NCI-H446 treated with DMSO at 0.1 percent for 48 hours (cell line): ENCODE measurements at places on chromosomes 7 and 10.
A peak's percentile ranks its signal among the peaks of the same experiment; 100 is the strongest.

DNA sequence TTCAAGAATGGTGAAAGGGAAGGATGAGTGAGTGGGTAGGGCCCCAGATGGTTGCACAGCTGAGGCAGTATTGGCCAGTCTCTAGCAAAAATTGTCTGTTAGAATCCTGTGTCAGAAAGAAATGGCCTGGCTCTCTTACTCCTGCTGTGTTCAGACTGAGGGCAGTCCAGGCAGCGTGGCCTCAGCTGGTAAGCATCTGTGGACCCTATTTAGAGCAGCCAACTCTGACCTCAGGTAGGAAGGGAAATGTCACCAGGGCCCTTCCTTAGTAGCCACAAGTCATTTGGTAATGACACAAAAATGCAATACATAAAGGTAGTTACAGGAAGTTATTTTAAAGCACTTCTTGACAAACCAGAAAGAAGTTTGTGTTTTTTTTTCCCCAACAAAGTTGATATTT, 1194.7 kb downstream of the CNTNAP2 start:
- no peak for DNase-seq

- DNase-seq: no peak
Measured at GRCh38 chr7:158536871-158537515, 50.6 kb downstream of the PTPRN2 start.

- peak; percentile 74 for DNase-seq
Measured at GRCh38 chr10:110918269-110918642, 724 bp downstream of the BBIP1 start.

DNA sequence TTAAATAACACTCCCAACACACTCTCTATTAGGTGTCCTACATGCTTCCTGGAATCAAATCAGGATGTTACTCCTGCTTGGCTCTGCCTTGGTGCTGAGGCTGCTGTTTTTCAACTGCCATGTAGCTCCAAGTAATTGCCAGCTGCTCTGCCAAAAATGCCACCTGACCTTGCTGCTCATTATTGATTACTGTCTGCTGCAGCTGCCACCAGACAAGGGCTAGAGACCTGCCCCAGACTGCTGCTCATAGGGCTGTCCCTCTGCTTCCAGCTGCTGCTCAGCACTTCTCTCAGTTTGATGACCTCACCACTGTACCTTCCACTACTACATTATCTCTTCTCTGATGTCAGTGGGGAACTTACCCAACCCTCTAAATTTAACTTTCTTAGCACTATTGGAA, 102.5 kb downstream of the PCLO start:
- peak; percentile 72 for DNase-seq

DNA sequence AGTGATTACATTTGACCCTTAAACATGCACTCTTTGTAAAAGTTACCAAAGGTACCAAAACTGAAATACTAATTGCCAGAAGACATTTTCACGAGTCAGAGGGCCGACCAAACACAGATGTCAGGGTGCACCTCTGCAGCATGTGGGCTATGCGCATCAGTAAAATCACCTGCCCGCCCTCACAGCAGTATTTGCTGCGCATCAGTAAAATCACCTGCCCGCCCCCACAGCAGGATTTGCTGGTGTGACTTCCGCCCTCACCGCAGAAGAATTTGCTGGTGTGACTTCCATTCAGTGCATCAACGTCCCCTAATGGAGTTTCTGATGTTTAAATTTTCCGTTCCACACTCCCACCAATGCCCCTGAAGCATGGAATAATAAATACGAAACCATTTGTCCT, 202.9 kb downstream of the PTPRN2 start:
- no peak for DNase-seq

DNA sequence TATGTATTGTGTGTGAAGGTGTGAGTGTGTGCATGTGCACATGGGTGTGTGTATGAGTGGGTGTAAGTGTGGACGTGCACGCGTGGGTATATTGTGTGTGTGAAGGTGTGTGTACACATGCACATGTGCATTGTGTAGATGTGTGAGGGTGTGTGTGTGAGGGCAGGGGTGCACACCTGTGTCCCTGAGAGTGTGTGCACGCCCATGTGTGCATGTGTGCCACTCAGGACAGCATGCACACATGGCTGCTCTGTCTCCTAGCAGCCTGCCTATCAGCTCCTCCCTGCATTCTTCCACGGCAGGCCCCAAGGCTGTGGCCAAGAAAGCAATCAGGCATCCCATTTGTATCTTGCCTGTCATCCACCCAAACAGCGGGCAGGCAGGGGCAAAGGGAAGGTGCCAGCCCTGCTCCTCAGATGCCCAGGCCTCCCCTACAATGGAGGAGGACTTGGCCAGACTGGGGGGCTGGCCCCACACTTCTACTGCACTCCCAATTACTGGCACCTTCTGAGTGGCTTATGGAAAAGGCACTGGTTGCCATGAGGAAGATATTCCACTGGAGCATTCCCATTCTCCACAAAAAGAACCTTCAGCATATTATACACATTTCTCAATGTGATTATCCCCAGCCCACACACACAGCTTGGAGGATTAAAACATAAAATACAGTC, 380.4 kb upstream of the ZMIZ1 start:
- peak; percentile 51 for DNase-seq

- DNase-seq: no peak
Measured at GRCh38 chr10:96638120-96638519, 51.3 kb upstream of the TM9SF3 start.

GRCh38 chr10:109418795-109419194, 504.5 kb downstream of the XPNPEP1 start:
- DNase-seq: no peak

DNA sequence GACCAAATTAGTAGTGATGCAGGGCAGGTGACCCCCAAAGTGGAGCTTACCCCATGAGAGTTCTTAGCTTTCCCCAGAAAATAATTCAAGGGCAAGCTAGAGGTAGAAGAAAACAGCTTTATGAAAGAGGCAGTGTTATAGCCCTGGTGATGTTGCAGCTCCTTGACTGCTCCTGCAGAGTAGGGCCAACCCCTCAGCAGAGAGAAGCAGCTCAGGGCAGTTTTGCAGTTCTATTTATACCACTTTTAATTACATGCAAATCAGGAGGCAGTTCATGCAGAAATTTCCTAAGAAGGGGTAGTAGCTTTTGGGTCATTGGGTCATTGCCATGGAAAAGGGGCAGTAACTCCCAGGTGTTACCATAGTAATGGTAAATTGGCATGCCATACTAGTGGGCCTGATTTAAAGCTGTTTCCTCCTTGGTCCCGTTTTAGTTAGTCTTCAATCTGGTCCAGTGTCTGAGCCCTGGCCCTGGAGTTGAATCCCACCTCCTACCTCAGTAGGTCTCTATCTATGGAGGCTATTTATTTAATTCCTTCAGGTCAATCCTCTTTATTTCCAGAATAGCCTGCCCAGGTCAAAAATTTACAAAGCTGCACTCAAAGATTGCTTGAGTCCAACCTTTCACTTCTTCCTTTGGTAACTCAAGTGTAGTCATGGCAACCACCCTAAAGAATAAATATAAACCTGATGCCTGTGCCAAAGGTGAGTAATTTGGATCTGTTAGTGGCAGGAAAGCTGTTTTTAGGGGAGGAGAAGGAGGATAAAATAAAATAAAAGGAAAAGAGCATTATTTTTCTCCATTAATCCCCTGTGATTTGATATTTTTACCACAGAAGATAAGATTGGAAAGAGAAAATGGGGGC, 29.5 kb downstream of the PLXDC2 start:
- DNase-seq: peak; percentile 13

DNA sequence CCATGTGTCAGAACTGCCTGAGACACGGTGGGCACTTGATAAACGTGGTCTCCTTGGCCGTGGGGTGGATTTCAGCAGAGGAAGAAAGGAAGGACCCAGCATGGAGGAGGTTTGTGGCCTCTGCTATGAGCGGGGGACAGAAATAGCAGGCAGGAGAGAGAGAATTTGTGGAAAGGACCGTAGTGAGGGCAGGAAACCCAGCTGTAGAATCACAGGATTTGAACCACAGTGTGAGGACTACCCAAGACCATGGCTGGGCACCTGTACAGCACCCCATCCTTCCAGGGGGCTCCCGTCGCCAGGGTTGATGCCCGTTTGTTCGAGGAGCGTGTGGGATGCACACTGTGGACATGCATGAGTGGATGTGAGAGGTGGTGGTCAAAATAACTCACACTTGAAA, 183.4 kb downstream of the PTPN20 start:
- DNase-seq: no peak

DNA sequence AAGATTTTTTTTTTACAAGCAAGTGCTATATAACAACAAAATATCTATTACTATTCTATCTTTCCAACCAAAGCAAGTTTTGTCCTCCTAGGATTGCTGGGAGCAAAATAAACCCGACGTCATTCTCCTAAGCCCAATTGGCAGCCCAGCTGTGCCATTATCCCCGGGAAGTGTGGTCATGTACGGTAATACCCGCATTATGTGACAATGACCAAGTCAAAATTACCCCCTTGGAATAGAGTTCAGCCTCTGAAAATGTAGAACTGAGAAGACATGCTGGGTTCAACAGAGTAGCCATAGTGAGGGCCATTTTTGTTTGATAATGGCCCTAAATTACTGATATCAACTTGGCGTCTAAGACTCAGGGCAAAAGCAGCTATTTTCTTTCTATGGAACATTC, 215.5 kb downstream of the LRRTM3 start:
- no peak for DNase-seq

- no peak for DNase-seq
Measured at GRCh38 chr7:82114237-82114636, 329.3 kb downstream of the CACNA2D1 start.

DNA sequence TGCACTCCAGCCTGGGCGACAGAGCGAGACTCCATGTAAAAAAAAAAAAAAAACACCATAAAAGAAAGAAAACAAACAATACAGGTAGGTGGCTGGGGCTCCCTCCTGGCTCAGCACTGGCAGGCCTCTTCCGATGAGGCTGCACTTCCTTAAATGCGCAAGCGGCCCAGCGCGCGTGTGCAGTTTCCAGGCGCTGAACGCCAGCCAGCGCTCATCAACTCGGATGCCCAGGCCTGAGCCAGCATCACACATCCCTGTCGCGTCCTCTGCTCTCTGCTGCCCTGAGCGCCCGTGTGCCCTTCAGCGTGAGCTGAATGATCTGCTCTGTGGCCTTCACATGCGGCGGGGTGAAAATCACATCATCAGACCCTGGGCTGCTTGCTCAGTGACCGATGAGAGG, 31.8 kb downstream of the NUDT1 start:
- DNase-seq: no peak

DNA sequence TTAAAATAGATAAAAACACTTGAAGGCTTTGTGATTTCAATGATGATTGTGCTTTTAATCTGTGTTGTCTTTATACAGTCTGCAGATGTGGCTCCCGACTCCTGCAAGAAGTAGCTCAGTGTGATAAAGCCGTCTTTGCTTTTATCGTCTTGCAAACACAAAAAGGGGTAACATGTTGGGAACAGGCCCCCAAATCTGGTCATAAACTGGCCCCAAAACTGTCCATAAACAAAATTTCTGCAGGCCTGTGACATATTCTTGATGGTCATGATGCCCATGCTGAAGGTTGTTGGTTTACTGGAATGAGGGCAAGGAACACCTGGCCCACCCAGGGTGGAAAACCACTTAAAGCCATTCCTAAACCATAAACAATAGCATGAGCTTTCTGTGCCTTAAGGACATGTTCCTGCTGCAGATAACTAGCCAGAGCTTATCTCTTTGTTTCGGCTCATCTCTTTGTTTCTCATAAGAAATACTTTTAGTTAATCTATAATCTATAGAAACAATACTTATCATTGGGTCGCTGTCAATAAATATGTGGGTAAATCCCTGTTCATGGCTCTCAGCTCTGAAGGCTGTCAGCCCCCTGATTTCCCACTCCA, 14.8 kb upstream of the ZNF485 start:
- no peak for DNase-seq

- no peak for DNase-seq
Measured at GRCh38 chr10:70779511-70780369, 5.4 kb downstream of the TBATA start.

GRCh38 chr7:132450696-132451095, 125.6 kb downstream of the PLXNA4 start:
- DNase-seq: no peak

GRCh38 chr7:127943541-127944521, 87.4 kb downstream of the LRRC4 start:
- DNase-seq: peak; percentile 70

DNA sequence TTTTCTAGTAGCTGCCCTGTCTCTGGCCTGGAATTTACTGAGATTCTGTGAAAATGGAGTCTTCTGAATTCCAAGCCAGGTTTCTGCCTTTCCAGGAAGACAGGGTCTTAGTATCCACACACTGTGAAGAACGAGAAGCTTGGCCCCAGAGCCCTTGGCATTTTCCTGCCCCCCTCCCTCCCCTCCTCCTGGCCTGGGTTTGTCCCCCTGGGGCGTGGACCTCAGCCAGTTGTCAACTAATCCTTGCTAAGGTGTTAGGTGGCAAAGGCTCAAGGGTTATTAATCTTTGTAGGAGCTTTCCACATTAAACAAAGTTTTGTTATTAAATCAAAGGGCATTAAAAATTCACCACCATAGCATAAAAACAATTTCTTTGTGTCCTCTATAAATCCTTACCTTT, 329.5 kb downstream of the RNLS start:
- DNase-seq: no peak

GRCh38 chr10:115747811-115748210, 525.2 kb downstream of the GFRA1 start:
- DNase-seq: no peak

DNA sequence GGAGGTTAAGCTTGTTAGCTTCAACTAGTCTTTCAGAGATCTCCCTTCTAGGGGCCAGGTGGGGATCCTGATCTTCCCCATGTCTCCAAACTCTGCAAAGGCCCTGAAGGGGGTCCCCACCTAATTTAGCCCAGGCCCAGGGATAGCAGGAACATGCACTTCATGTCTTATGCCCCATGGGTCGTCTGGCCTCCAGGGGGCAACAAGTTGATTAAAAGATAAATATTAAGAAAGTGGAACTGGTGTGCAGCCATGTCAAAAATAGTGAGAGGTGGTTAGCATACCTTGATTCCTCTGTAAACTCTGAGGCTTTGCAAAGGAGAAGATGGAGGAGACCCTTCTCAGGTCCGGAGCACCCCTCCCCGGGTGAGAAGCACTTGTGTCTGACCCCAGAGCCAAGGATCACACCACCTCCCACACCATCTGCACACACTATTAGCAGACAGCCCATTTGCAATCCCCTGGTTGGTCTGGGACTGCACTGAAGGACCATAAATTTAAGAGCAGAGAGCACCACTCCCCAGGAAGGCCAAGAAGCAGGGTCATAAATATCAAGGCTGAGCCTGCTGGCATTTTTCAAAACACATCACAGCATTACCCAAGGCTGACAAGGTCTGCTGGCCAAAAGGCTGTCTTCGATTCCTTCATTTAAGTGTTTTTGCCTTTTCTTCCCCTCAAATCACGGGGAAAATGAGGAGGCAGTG, 44.2 kb upstream of the LRRC18 start:
- no peak for DNase-seq
